Left kidney (tissue), 8 donors: ENCODE measurements at places on chromosomes 3 and 15. TPM values are rescaled to one million over a fixed set of nuclear protein-coding genes. Genes with fewer than 3 reads are reported as not detected.

DNA sequence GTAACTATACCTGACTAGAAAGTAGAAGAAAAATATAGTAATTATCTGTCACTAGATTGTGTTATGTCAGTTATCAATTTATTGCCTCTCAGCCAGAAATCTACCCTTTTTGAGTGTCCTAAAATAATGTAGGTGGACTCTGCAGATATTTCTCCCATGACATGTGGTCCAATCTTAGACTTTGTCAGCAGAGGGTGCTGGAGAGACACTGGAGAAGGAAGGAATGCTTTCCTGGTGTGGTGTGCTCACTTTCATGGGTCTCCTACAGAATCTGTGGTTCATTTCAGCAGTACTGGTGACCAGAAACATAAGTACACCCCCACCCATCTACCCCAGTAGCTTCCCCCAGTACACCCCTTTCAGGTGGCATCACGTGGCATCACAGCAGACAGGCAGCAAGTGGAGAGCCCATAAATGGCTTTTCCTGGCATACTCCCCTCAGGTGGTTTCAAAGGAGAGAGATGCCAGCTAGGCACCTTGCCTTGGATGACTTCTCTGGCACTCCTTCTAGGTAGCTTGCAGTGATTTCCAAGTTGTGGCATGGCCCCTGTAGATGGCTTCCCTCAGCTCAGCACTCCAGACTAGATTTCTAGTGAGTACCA, 114.7 kb downstream of the GADL1 start:
- no peak for DNase-seq

DNA sequence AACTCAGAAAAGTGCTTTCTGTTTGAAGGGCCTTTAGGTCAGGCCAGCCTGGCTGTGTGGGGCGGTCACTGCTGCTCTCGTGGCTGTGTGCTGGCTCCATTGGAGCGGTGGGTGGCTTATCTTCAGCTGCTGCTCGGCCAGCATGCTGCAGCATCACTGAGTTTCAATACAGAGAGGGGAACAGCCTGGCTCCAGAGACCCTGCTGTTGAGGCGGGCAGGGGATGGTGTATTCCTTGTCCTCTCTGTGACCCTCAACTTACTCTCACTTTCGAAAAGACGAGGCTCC, 248.5 kb upstream of the ONECUT1 start:
- no peak for DNase-seq

GRCh38 chr3:8887435-8888300, 75.6 kb downstream of the RAD18 start:
- DNase-seq, result no peak

- no peak for DNase-seq
Measured at GRCh38 chr3:66744986-66745385, 244.2 kb upstream of the LRIG1 start.

GRCh38 chr3:162285259-162285658, 788.7 kb downstream of the OTOL1 start:
- no peak for DNase-seq

DNA sequence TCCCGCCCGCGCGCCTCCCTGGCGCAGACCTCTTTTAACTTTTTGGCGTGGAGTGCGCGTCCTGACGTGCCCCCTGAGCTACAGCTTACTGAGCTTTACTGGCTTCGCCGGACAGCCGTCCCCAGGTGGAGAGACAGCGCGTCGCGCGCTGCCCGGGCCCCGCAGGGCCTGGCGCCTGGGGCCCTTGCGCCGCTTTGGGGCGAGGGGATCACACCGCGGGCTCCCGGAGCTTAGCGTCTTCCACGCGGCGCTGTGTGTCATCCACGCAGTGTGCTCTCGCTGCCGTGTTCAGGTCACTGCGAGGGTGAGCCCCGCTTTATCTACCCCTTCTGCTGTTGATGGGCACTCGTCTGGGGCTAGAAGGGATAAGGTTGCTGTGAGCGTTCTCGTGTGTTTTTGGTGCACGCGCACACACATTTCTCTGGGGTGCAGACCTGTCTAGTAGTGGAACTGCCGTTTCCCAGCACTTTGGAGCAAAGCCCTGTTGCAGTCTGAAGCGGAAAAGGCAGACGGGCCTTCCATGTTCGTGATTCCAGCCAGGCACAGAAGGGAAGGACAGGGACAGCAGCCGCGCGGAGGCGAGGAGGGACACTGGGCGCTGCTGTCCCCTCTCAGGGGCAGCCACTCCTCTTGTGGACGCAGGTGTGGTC, 33.1 kb upstream of the ALDH1L1 start:
- peak; percentile 28 for DNase-seq

GRCh38 chr3:72990701-72991395, 5.8 kb upstream of the PPP4R2 start:
- no peak for DNase-seq

- DNase-seq, result no peak
Measured at GRCh38 chr15:91345736-91346135, 245.7 kb downstream of the SV2B start.

DNA sequence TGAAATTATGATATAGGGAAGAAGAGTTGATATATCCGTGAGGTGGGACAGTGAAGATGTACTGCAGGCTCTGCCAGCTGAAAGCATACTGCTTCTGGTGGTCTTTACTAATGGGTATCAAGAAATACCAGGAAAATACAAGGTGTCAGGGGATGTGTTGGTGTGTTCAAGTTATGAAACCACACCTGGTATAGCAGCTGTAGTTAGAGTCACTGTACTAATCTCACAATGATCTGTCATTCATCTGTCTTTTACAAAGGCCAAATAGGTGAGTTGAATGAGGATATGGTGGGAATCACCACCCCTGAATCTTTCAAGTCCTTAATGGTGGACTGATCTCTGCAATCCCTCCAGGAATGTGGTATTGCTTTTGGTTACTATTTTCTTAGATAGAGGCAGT, 152.7 kb downstream of the NFKBIZ start:
- no peak for DNase-seq

DNA sequence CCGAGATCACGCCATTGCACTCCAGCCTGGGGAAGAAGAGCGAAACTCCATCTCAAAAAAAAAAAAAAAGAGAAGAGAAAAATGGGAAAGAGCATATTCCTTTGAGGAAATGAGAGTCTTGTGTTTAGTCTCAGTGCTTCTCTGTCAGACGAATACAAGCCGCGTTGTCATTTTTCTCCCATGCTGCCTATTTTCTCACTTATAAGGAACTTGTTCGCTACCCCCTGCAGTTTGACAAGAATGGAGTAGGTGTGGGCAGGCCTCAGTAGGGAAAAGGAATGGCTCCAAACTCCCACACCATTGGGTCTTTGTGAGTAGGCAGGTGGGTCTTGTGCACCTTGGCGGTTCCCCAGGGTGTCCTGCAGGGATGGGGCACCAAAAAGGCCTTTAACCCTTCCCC, 6.5 kb downstream of the GPR160 start:
- DNase-seq, result no peak

DNA sequence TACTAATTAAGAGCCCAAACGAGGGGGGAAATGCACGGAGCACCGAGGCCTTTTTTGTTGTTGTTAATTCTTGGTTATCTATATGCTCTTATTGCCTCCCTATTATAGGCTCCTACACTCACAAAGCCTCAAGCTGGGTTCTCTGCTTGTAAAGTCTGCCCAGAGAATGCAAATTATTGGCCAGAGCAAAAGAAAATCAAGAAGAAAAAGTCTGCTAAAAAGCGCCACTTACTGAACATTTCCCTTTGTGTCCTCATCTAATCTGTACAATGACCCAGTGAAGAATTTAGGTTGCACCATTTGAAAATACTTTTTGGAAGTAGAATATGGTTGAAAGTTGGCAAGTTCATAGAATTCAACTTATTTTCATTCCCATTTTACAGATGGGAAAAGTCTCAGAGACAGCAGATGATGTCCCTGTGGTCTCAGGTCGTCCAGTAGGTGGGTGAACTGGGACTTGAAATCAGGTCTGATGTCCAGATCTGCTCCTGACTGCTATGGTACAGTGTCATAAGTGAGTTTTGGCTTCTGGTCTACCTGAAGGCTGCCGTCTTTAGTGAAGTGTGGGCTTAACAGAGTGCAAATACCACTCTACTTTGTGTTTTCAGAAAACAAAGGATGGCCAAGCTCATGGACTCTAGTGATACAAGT, 1.1 kb upstream of the TNFAIP8L3 start:
- DNase-seq, result no peak

GRCh38 chr3:45325676-45326075, 62.7 kb upstream of the LARS2 start:
- DNase-seq, result no peak

DNA sequence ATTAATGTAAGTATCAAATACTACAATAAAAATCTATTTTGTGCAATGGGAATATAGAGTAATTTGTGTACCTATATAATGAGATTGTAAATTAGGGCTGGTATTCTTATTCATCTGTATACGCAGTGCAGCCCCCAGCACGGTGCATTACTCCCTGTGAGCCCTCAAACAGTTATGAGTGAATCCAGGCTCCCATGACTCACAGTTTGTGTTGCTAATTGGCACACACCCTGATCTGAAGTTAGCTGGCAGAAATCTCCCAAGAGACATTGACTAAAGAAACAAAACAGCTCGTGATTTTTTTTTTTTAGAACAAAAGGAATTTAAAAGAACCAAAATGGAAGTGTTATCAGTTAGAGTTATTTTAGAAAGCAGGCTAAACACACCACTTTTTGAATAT, 15.7 kb downstream of the GK5 start:
- DNase-seq, result no peak

DNA sequence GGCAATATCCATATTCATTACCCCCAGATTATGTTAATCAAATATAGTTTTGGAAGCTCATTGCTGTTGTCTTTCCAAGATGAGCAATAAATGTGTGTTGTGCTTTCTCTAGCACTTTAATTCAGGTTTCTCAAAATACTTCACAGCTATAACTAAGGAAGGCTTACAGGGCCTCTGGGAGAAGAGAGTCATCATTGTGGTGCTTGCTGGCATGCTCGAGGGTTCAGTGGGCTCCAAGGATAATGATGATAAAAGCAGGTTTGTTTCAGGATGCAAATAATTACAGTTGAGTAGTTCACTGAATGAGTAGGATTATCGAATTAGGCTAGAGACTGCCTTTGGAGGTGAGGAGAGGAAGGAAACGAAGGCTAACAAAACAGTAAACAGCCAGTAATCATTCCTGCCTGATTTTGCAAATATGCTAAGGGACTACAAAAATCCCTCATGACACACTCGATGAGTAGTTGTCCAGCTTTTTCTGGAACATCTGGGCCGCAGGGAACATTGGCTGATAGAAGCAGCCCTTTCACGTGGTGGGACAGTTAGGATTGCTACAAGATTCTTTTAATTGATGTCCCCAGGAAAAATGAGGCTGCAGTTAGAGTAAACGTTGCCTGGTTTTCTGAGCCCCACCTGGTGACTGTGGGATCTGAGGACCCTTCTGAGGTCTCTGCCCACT, 54.1 kb downstream of the SLC7A14 start:
- no peak for DNase-seq

GRCh38 chr3:74447221-74447620, 167.2 kb downstream of the CNTN3 start:
- DNase-seq, result no peak

DNA sequence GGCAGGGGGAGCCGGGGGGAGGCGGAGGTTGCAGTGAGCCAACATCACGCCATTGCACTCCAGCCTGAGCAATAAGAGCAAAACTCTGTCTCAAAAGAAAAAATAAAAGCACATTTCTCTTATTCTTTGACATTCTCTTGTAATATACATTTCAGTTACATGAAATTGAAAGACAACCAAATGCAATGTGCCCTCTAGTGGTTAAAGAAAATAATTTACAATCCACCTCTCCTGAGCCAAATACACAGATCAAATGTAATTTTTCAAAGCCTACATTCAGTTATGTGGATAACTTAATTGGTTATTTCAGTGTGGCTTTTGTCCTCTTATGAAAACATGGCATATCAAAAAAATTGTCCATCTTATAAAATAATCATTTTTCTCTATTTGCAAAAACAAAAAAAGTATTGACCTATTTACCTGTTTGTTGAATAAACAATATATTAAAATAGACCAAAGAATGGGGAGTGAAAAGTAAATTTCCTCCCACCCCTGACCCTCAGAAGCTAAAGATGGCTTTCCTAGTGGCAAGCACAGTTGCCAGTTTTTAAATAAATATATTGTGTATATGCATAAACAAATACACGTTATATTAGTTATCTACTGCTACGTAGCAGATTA, 14.2 kb upstream of the U2SURP start:
- no peak for DNase-seq

DNA sequence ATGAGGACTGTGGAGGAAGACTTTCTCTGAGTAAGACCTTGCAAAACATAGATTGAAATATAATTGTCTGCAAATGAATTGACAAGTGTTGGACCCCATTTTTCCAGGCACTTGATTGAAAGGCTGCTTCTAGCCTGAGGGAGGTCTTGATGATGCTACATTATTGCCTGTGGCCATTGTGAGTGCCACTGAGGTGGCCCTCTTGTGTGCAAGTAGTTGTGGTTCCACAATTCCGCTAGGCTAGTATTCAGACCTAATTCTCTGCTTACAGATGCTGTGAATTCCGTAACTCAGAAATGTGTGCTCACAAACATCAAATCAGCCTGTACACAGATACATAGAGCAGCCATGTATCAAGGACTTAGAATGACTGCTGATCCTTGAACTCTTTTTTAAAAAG, 34.7 kb downstream of the FNDC3B start:
- no peak for DNase-seq

GRCh38 chr3:28924744-28925360, 356.0 kb upstream of the RBMS3 start:
- no peak for DNase-seq

GRCh38 chr15:73442968-73443367, at the start of gene REC114:
Gene REC114 (plus strand): TSS chr15:73443164. CDS start chr15:73443186, 22 bp downstream.
- DNase-seq, result no peak

GRCh38 chr15:47415539-47415971, 301.8 kb upstream of the SEMA6D start:
- DNase-seq, result peak; percentile 31

- DNase-seq, result peak; percentile 6
Measured at GRCh38 chr3:10950476-10951294, 41.9 kb upstream of the SLC6A1 start.

- no peak for DNase-seq
Measured at GRCh38 chr3:124043023-124043422, 51.1 kb upstream of the ROPN1 start.

DNA sequence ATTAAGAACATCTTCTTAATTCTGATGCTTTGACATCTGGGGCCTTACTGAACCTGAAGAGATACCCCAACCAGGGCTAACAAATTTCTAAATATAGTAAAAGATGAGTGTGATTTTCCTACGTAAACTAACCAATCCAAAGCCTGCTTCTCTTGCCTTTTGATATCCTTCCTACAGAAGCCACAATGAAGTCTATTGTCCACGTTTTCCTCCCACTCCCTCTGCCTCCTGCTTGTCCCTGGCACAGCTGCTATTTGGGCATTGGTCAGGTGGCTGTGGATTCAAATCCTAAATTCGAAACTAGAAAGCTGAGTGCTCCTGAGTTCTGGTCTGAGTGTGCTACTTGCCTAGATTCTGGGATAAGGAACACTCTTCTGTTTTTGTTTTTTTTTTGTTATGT, 17.4 kb upstream of the MKRN3 start:
- no peak for DNase-seq

The TM4SF1 gene
- polyA plus RNA-seq, result 55.5 TPM

The SSUH2 gene
- 4.9 TPM for polyA plus RNA-seq

The SPATA12 gene
- polyA plus RNA-seq, result 0.22 TPM

The TPRG1 gene
- polyA plus RNA-seq, result 0.68 TPM

The TYRO3 gene
- polyA plus RNA-seq, result 131 TPM

The GRIP2 gene
- polyA plus RNA-seq, result 1.7 TPM

The SMCO1 gene
- polyA plus RNA-seq, result not detected

The ITPKA gene
- polyA plus RNA-seq, result 0.52 TPM

The LDHAL6B gene
- 0.23 TPM for polyA plus RNA-seq

The DLL4 gene
- 5.1 TPM for polyA plus RNA-seq

The CELSR3 gene
- 1.1 TPM for polyA plus RNA-seq

The TGM5 gene
- polyA plus RNA-seq, result not detected

The CCR9 gene
- polyA plus RNA-seq, result 0.05 TPM
